ENCODE measurements at places on chromosomes 12 and 14.
A peak's percentile ranks its signal among the peaks of the same experiment; 100 is the strongest.

DNA sequence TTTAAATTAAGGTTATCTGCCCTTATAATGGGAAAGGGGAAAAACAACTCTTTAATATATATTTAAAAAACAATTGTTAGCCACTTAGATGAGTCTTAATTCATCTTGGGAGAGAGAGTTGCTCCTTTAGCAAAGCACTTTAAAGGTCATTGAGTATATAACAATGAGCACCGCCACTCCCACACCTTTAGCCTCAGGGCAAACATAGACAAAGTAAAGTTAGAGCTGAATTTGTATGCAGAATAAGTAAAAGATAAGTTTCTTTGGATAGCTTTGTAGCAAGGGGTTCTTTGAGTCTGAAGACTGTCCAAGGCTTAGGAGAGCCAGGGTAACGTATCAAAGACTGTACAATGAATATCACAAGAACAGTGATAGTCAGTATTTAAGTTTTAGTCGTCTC lies 728.8 kb upstream of the LMO3 start:
- DNase-seq = no peak

GRCh38 chr14:21612324-21612723 lies 22.4 kb downstream of the OR10G2 start:
- DNase-seq = no peak

DNA sequence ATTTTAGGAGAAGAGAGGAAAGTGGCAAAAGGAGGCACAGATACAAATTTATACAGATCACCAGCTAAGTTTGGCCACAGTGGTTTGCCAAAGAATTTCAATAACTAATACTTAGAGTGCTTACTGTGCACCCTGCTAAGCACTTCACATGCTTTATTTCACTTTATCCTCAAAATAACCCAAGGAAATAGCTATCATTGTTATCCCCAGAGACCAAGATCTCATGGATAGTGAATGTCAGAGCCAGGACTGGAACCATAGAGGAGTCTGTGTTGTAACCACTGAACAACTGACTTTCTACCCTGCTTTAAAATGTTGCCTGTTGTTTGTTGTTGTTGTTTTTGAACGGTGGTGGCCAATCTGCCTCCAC lies 1.3 kb upstream of the TCP11L2 start:
- peak; percentile 19 for DNase-seq

- DNase-seq = no peak
Observed at GRCh38 chr14:93709249-93709648, 79.0 kb downstream of the PRIMA1 start.

- DNase-seq = no peak
Observed at GRCh38 chr14:94465042-94465441, 11.0 kb downstream of the SERPINA9 start.

DNA sequence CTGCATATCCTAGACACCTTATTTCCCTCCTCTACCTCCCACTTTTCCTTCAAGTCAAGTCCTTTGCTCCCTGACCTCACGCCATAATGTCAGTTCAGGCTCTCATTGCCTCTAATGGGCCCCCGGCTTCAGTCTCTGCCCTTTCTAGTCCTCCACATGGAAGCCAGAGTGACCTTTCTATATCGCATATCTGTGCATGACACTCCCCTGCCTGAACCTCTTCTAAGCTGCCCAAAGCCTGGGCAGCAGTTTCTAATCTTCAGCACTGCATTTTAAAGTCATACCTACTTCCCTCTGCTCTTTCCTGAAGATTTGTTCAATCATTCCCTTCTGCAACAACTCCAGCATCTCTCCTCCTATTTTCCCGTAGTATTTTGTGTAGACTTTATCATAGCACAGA lies 45.5 kb downstream of the ESR2 start:
- no peak for DNase-seq

- DNase-seq = no peak
Observed at GRCh38 chr12:49227713-49228112, 37.2 kb upstream of the TUBA1C start.

DNA sequence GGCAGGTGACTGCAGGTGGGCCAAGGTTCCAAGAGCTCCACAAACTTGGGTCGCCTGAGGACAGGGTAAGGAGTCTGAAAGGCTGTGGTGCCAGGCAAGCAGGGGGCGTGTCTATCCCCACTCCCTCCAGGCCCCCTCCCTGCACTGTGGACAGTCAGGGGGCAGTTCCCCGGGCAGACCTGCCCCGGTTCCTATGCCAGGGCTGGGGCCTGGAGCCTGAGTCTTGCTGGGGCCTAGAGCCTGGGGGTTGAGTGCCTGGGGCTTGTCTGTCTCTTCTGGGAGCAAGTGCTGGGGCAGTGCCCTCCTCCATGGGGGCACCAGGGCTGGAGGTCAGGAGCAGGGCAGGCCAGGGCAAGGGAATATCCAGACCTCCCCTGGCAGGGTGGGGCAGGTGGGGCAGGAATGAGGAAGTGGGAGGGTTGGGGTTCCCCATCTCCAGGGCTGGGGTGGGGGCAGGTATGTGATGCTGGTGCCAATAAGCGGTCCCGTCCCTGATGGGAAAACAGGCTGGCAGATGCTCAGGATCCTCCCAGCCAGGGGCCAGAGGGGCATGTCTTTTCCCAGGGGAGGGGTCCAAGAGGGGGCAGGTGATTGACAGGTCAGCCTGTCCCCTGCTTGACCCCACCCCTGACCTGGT lies 11.9 kb upstream of the TNFAIP2 start:
- DNase-seq = no peak

GRCh38 chr14:93219103-93219726 lies 12.2 kb downstream of the UBR7 start:
- DNase-seq = peak; percentile 69

DNA sequence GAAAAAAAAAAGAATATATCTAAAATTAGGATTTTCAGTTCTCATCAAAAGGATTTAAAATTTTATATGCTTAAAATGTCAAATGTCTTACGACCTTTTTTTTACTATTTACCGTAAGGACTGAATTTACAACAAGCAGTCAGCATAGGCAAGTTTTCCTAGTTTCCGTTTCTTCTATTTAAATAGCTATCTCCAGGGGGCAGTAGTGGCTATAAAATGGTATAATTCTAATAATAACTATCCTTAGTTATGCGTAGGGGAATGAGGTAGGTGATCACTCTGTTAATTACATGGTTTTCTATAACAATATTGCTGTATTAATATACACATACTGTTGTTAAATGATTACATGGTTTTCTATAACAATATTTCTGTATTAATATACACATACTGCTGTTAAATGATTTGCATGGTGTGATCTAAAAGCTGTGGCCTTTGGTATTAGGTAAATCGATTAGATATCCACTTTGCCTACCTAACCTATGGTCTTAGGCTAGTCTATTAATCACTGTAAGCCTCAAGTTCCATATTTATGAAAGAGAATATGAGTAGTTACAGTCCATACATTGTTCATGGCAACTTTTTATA lies 217.7 kb upstream of the PDZRN4 start:
- no peak for DNase-seq

DNA sequence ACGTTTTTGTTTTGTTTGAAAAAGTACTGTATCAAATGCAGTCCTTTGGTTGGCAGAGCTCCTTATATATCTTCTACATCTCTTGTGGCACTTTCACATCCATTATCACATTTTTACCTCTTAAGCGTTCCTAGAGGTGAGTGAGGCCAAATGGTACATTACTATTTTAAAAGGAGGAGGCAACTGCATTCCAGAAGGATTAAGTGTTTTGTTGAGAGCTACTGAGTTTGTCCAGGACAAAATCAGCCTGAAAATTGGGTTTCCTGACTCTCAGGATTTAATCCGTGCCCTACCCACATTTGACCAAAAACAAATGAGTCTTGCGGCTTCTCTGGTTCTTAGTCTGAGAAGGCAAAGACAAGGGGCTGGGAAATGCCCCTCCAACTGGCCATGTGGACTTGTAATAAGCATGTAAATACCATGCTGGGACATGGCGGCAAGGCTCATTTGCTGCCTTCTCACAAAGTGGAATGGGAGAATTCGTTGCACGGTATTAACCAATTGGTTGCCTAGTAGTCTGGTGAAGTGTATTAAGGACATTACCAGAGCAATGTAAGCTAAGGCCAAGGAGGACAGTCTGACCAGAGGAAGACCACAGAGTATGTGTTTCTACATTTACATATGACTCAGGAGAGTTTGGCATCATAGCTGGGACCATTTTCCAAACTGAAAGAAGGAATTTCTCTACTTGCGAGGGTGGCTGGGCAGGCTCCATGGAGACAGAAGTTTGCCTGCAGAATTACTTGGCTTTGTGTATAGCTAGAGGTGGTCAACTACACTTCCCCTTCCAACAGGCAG lies 175.8 kb upstream of the PLXNC1 start:
- DNase-seq = peak; percentile 83

DNA sequence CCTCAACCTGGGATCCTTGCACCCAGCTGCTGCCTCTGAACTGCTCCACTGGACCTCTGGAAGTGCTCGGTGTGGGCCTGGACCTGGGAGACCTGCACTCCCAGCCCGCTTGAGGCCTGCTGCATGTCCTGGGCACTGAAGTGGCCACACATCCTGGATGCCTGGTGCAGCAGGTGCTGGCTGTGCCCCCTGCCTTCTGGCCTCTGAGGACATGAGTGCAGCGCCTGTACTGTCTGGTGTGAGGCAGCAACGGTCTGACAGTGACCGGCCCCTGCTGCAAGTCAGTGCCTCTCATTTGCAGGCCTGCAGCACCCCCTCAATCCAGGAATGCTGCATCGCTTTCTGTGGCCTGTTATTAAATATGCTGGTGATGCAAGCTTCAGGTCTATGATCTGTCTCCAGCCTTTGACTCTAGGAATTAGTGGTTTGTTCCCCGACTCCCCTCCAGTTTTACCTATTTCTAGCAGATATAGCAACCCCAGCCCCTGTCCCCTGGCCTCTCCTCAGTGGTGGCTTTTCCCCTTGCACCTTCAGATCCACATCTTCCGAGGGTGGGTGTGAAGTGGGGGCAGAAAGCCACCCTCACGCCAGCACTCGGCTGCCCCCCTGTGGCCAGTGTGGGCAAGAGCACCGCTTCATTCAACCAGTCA lies 3.6 kb downstream of the SMIM41 start:
- DNase-seq = peak; percentile 38

DNA sequence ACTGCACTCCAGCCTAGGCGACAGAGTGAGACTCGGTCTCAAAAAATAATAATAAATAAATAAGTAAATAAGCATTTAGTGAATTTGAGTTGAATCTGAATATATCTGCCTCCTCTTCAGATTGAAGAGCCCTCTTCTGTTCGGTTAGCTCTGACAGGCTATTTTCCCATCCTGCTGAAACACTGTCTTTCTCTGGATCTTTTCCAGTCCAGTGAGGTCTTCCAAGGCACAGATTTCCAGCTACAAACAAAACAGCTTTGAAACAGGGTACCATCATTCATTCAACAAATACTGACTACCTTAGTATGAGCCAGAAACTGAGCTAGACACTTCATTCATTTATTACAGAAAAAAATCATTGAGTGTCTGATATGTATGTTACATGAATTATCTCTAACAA lies 7.2 kb upstream of the SPRYD3 start:
- no peak for DNase-seq

DNA sequence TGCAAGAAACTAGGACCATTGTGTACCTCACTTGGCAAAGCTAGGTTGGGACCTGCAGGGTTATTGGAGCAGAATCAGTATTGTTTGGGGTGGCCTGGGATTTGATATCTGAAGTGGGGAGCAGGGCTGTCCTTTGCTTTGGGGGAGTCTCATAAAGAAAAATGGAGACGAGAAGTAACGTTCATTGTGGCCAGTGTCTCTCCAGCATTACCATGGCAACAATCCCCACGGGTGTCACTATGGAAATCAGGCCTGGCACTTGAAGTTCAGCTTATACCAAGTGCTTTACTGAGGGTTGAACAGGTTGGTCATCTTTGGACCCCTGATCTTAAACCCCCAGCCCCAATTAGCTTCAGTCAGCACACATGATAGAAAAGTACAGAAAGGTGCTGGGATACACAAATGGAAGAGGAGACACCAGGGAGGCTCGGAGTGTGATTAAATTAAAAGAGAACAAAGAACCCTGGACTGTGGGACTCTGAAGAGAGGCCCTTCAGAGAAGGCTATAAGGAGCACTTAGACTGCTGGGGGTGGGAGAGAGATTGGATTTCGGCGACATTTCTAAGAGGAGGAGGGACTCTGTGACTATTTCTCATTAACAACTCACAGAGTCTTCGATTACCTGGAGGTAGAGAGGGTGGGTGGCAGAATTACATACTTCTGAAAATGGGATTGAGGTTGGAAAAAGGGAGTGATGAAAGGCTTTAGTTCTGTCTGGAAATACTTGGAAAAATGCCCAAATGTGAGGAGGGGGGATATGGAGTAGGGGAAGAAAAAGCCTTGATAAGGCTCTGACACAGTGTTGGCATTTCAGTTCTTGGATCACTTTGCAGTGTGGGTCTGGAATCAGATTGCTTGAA lies 3.7 kb downstream of the KIF5A start:
- no peak for DNase-seq

DNA sequence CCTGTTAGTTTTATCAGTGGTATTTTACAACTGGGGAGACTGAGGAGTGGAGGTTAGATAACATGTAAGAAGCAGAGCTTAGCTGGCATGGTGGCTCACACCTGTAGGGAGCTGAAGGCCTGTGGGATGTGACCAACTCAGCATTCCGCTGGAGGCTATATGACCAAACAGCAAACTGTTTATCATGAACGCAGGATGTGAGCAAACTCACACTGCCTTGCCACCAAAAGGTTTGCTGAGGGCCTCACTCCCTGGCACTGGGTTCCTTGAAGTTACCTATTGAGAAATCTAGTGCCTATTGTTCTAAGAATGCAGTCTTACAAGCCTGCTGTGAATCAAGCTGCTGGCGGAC lies 23.4 kb downstream of the JKAMP start:
- DNase-seq = no peak

GRCh38 chr12:1907652-1908611 lies 10.5 kb downstream of the CACNA2D4 start:
- no peak for DNase-seq

- peak; percentile 51 for DNase-seq
Observed at GRCh38 chr14:59213368-59214315, 25.2 kb downstream of the DAAM1 start.

DNA sequence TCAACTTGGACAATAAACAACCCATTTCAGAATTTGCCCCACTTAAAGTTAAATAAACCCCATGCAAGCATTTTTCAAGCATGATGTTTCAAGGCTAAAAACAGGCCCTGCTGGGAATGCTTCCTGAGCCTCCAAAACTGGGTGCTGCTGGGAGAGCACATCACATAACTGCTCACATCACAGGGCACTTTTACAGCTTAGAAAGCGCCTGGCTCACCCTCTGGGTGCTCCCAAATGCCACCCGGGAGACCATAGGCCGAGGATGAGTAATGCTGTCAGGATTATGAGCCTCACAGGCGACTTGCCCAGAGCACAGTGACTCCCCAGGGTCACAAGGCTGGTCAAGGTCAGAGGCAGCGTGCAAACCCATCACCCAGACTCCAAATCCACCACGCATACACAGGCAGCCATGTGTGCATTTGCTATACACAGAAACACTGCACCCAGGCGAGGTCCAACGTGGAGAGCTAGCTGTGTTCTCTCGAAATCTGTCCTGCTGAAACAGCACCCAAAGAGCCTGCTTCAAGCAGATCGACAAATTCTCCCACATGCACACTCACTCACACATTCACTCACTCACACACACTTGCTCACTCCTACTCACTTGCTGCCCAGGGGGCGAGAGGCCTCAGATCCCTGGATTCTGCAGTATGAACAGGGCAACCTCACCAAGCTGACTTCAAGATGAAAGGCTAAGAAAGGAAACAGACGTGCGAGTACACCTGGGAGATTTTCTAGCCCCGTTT lies 58.7 kb downstream of the ITPK1 start:
- no peak for DNase-seq

All from astrocyte of the spinal cord (primary cell).